ENCODE measurements at places on chromosomes 4 and X.

DNA sequence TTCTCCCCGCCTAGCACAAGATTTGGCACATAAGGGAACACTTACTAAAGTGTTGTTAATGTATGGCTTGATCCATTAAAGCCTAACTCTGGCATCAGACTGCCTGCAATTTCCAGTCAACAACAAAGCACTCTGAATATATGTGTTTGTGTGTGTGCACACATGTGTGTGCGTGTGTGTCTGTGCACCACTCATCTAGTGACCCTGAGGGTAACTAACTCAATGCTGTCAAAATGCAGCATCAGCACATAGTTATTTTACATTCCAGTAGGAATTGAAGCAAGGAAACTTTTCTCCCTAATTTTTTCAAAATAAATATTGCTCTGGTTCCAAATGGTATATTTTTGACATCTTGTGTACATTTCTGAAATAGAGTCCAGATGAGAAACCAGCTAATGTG is 94.4 kb downstream of the SHROOM4 start:
- DNase-seq: no peak

DNA sequence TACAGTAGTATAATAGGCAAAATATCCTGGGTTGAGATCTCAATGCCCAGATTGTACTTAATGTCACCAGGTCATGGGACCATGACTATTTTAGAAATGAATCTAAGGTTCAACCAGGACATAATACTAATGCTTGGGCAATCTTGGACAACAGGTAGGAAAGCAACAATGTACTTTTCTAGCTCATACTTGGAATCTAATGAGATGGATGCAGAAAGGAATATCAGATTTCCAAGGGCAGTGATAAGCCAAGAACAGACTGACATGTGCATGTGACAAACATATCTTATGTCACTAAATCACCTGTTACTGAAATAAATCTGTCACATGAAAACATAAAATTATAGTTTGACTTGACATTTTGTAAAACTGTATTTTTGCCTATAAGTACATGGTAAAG is 51.1 kb downstream of the RPS6KA3 start:
- no peak for DNase-seq

DNA sequence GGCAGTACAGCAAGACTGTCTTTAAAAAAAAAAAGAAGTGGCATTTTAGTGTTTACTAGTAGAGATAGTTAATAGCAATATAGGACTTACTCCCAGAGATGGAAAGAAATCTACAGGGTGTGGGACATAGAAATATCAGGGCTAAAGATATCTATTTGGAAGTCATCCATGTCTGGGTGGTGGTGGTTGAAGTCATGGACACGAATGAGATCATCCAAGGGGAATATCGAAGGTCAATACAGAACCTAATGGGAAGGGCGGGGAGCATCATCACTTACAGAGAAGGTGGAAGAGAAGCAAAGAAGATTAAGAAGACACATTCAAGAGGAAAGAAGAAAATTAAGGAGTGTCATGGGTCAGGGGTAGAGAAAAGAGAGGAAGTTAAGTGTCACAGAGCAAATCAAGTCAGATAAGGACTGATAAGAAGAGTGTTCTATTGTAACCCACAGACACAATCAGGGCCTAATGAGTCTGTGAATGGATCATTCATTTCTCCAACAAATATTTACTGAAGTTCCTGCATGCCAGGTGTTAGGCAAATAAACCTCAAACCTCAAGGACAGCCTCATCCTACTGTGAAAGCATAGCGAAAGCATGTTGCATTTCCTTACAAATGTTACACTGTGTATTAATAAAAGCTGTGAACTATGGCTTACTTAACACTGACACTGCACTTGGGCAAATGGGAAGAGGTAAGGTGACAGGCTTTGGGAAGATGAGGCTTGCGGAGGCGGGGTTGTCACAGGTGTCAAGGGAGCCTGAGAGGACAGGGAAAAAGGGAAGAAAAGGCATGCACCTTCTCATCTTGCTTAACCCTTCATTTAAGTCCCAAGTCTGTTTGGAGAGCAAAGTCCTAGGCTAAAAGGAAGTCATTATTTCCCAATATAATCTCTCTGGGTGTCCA is 65.3 kb downstream of the ELOVL6 start:
- DNase-seq: no peak

- no peak for DNase-seq
Observed at GRCh38 chr4:20430259-20430941, 178.7 kb downstream of the SLIT2 start.

DNA sequence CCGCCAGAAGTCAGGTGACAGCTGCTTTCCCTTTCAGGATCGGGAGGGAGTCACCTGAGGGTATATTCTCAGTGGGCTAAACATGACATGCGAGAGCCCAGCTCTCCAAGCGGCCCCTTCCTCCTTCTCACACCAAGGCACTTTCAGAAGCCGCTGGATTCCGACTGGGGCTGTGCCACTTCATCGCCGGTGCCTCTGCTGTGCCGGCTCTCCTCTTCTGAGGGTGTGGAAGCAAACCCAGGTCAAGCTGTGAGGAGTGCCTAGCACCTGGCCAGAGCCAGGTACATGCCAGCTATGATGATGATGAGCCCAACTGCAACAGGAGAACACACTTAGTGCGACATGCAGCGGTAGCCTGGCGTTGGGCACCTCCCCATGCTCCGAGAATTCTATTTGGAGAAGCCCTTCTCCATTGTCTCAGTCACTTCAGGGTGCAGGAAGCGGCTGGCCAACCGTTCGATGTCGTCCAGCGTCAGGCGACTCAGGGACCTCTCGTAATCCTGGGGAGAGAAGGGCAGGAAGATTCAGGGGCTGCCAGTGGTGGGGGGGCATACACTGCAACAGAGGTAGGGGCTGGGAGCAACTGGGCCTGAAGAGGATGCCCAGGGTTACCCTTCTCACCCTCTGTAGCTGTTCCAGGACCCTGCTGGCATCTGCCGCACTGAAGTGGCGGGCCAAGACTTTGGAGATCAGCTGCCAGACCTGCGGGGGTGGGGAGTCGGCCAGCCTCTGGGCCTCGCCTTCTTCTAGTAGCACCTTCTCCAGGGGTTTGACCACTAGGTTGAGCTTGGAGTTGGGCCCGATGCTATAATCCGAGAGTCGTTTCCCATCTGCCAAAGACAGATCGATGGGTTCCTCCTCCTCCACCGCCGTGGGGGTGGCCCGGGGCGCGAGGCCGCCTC is 1.0 kb downstream of the UBL4A start:
- DNase-seq: no peak

- no peak for DNase-seq
Observed at GRCh38 chr4:138835832-138836533, 179.6 kb upstream of the NOCT start.

GRCh38 chrX:39427492-39427891 is 626.2 kb downstream of the MID1IP1 start:
- no peak for DNase-seq

DNA sequence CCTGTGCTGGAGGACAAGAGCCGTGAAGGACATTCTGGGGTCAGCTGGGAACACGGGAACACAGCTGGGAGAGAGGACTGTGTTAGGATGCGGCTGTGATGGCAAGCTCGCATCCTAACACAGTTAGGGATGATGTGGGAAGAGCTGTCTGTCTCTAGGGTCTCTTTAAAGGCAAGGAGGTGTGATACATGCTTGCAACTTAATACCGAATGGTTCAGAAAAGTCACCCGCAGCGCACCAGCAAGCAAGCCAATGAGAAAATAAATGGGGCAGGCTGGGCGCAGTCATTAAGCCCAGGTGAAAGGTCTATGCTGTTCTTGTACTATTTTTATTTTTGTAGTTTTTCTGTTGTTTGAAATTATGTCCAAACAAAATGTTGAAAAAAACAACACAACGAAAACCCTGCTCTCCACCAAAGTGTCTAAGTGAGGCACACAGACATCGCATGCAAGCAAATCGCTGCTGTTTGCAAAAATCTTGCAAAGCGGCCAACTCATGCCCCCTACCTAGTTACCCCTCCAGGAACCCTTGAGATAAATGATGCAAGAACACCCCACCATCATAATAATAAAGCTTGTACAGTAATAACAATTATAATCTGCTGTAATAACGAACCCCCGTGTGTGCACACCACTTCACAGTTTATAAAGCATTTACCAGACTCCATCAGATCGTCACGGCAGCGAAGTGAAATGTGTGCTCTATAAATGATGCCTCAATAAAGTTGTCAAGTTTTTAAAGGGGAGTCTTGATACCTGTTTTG is 17.9 kb upstream of the ADRA2C start:
- DNase-seq: no peak

DNA sequence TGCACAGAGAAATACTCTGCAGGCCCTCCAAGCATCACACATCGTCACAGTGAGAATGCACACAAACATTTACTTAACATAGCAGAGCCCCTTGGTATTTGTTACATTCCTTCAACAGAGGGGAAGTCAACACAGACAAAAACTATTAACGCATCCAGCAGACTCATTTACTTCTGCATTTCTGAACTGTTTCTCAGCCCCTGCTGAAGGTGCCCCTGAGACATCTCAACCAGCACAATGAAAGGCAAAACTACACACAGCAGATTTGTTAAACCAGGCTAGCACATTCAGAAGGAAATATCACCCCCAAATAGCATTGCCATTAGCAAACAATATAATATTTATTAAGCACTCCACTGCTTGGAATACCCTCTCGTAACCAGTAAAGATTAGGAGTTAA is 367.0 kb downstream of the RAB28 start:
- no peak for DNase-seq

DNA sequence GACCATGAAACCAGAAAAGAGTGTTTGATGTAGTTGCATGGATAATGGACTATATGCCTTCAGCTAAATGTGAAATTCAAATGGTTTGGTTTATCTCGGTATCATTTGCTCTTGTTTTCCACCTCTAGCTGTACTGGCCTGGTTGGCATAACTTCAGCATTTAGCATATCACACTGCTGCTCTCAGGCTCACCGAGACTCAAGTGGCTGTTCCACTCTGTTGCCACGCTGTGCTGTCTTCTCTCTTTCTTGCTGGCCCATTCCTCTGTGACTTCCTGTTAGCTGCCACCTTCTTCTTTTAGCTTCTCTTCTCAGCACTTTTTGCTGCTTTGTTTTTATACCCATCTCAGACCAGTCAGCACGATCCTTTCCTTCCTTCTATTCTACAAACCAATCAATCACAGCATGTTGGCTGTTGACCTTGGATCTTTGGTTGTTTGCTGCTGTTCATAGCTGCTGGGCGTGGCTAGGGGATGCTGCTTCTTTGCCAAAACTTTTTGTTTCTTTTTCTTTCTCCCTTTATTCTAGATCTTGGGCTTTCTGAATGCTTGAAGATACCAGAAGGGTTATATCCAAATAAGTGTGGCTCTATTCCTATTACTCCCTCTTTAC is 24.0 kb downstream of the INTS6L start:
- no peak for DNase-seq

GRCh38 chrX:19174401-19175025 is 52.2 kb upstream of the ADGRG2 start:
- no peak for DNase-seq

GRCh38 chrX:134144231-134144630 is 92.8 kb upstream of the CCDC160 start:
- DNase-seq: peak; percentile 62

- no peak for DNase-seq
Observed at GRCh38 chrX:10022273-10022541, 55.0 kb downstream of the CLDN34 start.
